ENCODE measurements at places on chromosomes 16 and 17.

GRCh38 chr17:49990331-49990730 is 4.7 kb downstream of the DLX3 start:
- DNase-seq = no peak

DNA sequence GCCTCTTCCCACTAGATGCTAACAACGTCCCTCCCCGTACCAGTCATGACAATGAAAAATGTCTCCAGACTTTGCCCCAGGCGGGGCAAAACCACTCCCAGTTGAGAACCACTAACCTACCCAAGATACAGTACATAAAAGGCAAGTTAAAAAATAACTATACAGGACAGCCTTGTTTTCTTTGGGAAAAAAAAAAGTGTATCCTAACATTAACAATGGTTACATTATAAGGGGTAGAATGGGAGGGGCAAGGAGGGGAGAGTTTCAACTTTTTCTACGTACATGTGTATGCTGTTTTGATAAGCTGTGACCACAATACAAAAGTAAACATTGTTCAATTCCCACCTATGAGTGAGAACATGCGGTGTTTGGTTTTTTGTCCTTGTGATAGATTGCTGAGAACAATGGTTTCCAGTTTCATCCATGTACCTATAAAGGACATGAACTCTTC is 94.9 kb downstream of the TOX3 start:
- DNase-seq = no peak

DNA sequence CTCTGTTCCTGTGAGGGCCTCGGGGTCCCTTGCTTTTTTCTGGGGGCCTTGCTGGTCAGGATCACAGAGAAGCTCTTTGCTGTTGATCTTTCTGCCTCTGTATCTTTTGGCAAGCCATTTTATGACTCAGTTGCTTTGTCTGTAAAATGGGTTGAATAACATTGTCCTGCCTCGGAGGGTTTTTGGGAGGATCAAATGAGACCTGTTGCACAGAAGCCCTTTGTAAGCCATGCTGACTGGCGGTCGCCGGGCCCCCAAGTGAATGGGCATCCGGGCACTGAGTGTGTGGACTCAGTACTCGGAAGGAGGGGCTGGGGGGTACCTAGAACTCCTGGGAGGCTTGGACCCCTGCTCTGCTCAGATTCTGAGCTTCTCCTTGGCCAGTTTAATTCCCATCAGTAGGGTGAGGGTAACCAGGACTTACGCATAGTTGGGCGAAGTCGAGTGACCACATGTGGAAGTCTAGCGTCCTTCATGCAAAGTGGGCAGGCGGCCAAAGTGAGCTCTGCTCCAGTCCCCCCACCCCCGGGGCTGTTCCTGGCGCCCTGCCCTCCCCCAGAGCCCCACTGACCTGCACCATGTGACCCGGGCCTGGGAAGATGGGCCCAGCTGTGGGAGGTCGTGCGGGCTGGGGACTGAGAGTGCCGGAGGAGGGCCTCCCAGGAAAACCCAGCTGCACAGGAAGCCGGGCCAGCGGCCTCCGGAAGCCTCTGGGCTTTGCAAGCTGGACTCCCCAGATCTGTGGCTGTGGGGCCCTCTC is 284.0 kb downstream of the SEC14L1 start:
- no peak for DNase-seq

DNA sequence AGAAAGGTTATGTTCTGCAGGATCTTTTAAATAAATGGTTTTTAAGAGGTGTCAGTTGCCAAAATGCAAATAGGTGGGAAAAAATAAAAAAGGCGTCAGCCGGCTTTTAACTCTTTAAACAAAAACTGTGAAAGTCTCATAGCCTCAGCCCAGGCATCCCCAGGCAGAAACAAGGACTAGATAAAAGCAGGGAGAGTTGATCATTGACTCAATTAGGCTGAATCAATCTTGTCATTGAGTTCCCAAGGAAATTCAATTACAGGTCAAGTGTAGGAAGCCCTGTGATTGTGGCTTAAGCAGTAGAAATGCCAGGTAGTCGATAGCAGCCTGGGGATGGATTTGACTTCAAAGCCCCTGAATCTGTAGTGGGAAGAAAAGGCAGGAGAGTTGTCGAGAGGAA is 30.8 kb upstream of the GUCY2D start:
- no peak for DNase-seq

- DNase-seq = peak; percentile 87
Observed at GRCh38 chr17:57357392-57357784, 101.1 kb downstream of the MSI2 start.

GRCh38 chr16:53817812-53818550 is 114.0 kb downstream of the FTO start:
- no peak for DNase-seq

- DNase-seq = no peak
Observed at GRCh38 chr16:30374538-30374937, at the start of gene MYL11. TSS of gene MYL11 (plus strand) at chr16:30374802. CDS start at chr16:30374858, 56 bp downstream.

DNA sequence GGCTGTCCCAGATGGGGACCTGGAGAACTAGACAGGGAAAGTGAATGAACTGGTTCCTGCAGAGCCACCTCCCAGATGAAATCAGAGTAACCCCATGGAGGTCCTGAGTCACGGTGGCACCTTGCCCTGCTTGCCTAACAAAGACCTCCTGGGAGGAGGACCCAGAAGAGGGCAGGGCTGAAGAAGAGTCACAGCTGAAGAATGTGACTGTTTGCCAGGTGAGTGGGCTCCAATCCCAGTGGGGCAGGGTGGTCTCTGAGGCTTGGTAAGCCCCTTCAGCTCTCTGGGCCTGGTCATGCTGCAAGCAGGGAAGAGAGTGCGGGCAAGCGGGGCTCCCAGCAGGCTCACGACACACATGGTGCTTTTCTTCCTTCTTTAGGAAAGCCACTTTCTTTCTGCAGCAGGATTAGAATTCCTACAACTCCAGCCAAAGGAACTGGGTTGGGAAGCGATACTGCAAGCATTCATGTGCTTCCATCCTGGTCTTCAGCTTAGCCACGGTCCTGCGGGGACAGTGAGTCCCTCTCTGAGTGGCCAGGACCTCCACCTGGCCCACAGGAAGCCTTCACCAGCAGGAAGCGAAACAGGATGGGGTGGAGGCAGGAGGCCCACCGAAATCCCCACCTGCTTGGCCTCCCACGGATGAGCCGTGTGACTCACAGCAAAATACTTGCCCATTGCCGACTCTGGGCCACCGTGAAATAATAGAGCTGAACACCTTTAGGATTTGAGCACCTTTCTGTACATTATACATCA is 4.3 kb downstream of the C16orf74 start:
- peak; percentile 12 for DNase-seq

GRCh38 chr16:84967828-84968227 is 43.5 kb downstream of the ZDHHC7 start:
- no peak for DNase-seq

DNA sequence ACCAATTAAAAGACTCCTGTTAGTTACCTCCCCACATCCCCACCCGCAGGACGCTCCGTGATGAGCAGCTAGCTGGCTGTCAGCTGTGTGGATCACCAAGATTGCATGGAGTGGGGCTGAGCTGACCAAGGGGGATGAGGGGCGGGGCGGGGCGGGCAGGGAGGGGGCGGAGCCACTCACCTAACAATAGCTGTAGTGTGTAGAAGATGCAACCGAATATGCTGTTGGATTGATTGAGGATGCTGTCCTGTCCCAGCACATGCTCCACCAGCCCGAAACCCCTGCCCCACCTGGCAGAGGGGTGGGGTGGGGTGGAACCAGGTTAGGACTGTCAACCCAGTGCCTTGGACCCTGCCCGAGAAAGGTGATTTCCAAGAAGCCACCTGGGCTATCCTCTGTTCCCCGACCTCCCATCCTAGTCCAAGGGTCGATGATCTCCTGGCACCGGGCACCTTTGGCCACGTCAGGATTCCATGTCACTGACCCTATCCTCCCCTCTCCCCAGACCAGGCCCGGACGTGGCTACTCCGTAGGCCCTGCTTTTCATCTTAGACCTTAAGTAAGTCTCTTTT is 1.4 kb downstream of the VKORC1 start:
- no peak for DNase-seq

DNA sequence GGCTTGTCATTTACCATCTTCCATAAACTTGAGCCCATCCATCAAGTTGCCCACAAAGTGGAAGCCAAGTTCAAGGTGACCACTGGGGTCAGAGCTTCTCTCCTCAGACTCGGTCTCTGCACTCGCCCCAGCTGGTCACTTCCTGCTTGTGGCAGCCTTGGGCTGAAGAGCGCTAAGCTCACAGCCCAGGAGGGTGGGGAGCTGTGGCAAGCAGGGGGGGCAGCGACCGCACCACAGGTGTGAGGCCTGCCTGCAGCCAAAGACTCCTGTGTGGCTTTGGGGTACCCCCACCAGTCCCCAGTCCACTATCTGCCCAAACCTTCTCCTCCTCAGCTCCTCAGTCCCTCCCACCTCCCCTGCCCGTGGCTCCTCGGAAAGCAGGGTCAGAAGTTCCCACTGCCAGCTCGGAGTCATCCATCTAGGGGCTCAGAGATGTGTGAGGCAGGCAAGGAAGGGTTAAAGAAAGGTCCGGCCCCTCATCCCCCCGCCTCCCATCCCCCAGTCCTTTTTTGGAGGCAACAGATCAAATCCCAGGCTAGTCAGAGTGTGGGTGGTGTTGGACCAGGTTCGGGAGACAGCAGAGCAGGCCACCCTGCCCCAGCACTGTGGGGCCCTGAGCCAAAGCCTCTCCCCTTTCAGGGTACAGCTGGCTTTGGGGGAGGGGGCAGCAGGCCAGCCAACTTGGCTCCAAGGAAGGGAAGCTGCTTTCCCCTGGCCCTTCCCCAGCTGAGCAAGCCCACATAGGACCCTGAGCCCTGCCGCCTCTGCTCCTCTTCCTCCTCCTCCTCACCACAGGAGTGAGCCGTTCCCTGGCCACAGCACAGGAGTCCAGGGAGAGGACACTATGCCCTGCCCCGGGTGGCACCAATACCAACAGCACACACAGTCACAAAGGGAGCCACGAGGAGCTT is 3.2 kb downstream of the CSF3 start:
- no peak for DNase-seq

DNA sequence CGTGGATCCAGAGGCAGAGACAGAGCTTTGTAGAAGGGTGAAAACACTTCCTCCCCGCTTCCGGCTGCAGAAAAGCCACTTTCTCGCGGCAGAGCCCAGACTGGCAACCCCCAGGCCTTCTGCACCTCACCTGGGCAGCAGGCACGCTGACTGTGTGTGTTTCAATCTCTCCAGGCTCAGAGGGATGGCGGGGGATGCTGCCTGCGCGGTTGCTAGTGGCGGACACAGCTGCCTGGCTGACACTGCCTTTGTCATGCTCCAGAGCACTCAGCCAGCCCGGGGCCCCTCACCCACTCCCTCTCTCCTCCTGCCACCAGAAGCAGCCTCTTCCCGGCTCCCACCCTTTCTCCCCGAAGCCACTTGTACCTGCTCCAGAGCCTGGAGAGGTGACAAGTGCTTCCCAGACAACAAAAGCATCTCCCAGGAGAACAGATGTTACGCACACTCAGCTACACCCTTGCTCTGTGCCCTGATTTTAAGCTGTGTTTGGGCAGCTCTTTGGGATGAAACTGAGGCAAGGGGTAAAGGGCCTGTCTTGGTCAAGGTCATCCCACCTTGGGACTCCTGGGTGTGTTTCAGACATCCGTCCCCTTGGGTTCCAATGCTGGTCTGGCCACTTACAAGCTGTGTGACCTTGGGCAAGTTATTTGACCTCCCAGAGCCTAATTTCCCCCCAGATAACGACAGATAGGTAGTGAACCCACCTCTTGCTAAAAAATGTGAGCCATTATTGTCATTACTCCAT is 9.2 kb upstream of the GLIS2 start:
- no peak for DNase-seq

DNA sequence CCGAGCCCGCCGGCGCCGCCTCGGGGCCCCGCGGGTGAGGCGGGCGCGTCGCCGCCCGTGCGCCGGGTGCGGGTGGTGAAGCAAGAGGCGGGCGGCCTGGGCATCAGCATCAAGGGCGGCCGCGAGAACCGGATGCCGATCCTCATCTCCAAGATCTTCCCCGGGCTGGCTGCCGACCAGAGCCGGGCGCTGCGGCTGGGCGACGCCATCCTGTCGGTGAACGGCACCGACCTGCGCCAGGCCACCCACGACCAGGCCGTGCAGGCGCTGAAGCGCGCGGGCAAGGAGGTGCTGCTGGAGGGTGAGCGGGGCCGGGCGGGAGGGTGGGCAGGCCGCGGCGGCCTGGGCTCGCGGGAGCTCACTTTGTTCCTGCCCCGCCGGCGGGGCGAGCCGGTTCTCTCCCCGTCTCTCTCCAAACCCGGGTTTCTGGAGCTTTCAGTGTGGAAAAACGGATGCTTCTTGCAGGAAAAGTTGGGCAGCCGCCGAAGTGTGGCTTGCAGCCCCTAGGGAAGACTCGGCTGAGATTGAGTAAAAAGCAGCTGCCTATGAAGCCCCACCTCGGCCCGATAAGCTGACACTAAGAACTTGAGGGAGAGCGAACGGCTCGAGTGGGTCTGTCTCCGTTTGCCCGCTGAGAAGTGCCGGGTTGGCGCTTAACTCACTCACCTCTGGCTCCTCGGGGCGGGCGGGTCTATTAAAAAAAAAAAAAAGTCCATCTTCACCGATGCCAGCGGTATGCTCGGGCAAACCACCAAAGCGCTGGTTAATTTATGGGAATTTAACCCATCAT is 677 bp downstream of the SNTB2 start:
- no peak for DNase-seq

DNA sequence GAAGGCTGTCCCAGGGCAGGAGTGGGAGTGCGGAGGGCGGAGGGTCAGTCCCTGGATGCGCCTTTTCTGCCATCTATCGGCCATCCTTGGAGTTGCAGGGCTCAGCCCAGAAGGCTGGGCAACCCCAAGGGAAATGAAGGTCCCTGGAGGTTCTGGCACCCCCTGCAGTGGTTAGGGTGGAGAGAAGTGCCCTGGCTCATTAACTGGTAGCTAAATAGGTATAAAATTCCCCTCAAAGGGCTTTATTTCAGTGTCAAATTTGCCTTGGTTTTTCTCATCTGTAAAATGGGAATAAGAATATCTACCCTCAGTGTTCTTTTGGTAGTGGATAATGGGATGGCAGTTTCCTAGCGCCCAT is 22.4 kb downstream of the C17orf75 start:
- DNase-seq = no peak

DNA sequence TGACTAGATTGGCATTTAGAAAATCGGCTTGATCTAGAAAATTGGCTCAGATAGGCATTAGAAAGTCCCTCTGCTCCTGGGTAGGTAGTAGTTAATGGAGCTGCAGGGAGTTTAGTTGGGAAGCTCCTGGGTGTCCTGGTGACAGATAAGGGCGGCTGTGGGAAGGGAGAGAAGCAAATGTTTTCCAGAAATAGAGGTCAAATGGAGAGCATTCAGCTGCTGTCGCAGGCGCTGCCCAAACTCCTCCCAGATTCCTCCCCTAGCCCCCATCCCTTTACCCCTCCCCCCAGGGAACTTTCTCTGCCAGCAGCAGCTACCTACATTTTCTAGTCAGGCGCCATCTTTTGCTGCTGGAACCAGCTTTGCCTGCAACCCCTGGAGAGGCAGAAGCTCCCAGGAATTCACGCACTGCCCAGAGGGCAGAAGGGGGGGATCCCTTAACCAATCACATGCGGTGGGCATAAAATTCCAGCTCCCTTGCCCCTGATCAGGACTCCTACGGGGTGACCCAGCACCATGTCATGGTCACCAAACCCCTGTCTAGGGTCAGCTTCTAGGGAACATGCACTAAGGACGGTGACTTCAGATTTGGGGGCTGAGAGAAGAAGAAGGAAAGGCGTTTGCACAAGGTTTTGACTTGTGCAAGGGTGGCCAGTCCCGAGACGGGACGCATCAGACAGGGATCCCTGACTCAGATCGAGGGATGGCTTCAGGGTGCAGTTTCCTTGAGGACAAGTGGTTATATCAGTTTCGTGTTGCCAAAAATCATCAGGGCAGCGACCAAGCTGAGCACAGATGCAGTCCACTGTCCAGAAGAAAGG is 43.8 kb downstream of the SOCS1 start:
- no peak for DNase-seq

- DNase-seq = no peak
Observed at GRCh38 chr17:64150237-64151015, 20.5 kb upstream of the ERN1 start.
